ENCODE measurements at places on chromosomes 16 and 17. TPM values are rescaled to one million over a fixed set of nuclear protein-coding genes. Genes with fewer than 3 reads are reported as not detected.

Gene CCL16
- total RNA-seq = not detected

Gene LRRC46
- total RNA-seq = not detected

Gene KRT33A
- total RNA-seq = not detected

Gene EFNB3
- 1.0 TPM for total RNA-seq

Gene CACNG3
- not detected for total RNA-seq

Gene COL1A1
- 288 TPM for total RNA-seq

Gene ANKRD11
- total RNA-seq = 27.8 TPM

Gene KRT33B
- not detected for total RNA-seq

Gene OR3A3
- total RNA-seq = 0.23 TPM

Gene ITGAD
- 0.06 TPM for total RNA-seq

Gene MT1A
- total RNA-seq = not detected

Gene SALL1
- total RNA-seq = 0.57 TPM

Gene TBC1D3C
- total RNA-seq = 0.69 TPM

Gene CAPN15
- total RNA-seq = 23.4 TPM

- DNase-seq = no peak
Measured at GRCh38 chr17:82837586-82838320, 2.1 kb downstream of the ZNF750 start.

- no peak for DNase-seq
Measured at GRCh38 chr16:2814551-2815298, 2.3 kb upstream of the PRSS21 start.

- DNase-seq = peak; percentile 78
Measured at GRCh38 chr17:31654936-31655335, 204.1 kb downstream of the COPRS start.

GRCh38 chr16:23974223-23974622 is 138.4 kb downstream of the PRKCB start:
- no peak for DNase-seq

GRCh38 chr16:14475370-14476139 is 154.5 kb downstream of the PARN start:
- peak; percentile 48 for DNase-seq

DNA sequence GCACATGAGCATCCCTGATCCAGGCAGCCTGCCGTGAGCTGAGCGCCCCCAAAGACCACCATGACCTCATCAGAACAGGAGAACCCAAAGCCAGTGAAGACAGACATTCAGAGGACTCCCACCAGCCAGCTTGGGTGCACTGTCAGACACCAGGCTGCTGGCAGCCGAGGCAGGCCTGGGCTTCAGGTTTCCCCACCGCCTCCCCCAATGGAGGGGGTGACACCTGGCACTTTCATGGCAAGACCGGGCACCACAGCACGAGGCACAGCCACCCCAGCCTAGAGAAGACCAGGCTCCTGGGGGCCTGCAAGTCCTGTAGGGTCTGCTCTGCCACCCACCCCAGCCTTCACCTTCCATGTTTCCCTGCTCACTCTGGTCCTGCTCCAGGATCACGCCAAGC is 140.5 kb downstream of the C16orf95 start:
- DNase-seq = no peak

- DNase-seq = peak; percentile 69
Measured at GRCh38 chr16:67847064-67847861, at the start of gene CENPT. TSS of gene CENPT (minus strand) at chr16:67847693. CDS start at chr16:67833859, 13,834 bp downstream.

DNA sequence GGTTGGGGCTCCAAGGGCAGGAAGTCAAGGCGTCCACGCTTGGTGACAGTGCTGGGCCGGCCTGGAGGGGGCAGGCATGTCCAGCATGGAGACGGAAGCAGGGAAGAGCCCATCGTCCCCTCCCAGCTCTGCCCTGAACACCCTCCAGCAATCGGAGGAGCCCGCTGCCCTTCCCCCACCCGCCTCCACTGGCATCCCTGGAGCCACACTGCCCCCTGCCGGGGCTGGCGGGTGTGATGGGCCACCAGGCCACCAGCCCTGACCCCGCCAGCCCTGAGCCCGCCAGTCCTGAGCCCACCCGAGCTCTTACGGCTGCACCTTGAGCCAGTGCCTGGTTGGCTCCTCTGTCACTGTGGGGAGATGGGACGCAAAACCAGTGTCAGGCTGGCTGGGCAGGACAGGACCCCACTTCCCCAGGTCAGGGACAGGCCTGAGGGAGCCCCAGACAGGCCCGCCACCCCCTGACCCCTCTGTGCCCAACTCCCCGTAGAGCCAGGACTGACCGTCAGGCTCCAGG is 4.1 kb upstream of the CDH15 start:
- DNase-seq = peak; percentile 83

DNA sequence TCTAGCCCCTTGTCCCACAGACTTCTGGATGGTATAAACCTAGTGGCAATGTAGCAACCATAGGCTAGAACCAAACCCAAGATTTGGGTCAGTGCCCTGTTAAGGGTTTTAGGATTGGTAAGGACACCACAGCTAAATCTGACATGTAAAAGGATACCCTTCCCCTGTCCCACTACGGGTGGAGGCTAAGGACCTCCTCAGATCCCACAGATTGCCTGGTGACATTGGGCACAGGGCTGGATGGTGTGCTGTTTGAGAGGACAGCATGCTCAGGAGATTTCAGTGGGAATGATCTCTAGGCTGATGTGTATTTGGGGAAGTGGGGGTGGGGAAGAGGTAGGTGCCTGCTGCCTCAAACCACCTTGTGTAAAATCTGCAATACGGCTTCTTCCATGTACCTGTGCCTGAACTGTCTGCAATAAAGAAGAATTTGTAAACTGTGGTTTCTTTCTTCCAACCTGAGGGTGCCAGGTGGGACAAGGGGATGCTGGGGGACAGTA is 671 bp upstream of the EDC4 start:
- DNase-seq = no peak

- DNase-seq = no peak
Measured at GRCh38 chr17:73271072-73271471, 9.4 kb upstream of the CPSF4L start.

DNA sequence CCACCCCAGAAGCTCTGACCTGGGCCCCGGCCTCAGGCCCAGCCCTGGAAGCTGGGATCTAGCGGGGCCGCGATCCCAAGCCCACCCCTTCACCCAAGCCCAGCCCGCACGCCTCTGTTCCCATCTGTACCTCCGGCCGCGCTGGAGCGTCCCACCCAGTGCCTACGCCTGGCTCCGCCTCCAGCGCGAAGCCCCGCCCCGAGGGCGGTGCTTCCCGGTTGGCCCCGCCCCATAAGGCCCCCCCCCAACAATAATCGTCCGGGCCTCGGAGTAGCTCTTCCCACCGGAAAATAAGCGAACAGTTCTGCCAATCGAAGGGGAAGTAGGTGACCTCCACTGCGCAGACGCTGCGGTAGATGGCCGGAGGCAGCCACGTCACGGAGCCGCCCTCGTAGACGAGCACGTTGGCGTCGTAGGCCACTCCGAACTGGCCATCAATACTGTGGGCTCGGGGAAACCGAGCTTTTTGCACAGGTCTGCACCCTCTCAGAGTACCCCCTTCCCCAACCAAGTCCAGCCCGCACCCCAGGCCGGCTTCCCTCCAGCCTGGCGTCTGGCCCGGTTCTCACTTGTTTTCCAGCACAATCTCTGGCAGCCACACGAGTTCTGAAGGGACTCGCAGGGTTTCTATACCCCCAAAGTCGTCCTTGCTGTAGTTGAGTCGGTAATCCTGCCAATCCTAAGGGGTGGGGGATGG is 1.1 kb downstream of the CHRNE start:
- no peak for DNase-seq

DNA sequence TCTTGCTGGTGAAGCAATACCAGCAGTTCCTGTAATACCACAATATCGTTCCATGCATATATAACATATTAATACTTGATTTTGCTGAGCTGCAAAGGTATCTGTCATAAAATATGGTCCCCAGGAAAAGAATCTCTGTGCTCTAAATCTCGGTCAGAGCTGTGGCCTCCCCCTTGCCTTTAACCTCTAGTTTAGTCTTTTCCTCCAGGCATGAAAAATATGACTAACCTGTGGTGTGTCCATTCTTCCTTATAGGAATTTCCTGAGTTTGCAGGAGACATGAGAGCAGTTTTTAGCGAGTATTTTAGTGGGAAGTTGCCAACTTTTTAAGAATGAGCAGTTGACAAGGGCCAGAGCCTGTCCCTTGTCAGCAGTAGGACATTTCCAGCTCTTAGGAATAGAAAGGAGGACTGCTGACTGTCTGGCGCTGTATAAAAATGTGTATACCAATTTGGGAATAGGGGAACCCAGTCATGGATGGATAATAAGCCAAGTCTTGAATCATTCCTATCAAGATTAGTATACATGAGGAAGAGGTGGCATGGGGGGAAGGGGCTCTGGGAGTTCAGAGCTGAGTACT is 8.7 kb downstream of the ATXN1L start:
- DNase-seq = no peak

DNA sequence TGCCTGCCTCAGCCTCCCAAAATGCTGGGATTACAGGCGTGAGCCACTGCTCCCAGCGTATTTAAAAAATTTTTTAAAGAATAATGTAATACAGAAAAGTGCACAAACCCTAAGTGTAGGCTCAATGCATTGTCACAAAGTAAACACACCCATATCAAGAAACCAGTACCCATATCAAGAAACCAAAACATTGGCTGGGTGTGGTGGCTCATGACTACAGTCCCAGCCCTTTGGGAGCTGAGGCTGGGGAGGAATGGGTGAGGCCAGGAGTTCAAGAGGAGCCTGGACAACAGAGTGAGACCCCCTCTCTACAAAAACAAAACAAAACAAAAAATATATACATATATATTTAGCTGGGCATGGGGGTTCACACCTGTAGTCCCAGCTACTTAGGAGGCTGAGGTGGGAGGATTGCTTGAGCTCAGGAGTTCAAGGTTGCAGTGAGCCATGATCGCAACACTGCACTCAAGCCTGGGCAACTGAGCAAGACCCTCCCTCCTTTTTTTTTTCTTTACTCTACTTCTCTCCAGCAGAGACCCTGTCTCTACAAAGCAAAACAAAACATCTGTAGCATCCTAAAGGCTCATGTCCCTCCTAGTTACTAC is 9.3 kb upstream of the PRR14 start:
- no peak for DNase-seq

GRCh38 chr17:81287741-81288430 is 7.2 kb downstream of the SLC38A10 start:
- no peak for DNase-seq

GRCh38 chr16:88390735-88391134 is 8.0 kb downstream of the ZNF469 start:
- DNase-seq = no peak

GRCh38 chr17:43383372-43383771 is 15.4 kb upstream of the ARL4D start:
- DNase-seq = no peak

DNA sequence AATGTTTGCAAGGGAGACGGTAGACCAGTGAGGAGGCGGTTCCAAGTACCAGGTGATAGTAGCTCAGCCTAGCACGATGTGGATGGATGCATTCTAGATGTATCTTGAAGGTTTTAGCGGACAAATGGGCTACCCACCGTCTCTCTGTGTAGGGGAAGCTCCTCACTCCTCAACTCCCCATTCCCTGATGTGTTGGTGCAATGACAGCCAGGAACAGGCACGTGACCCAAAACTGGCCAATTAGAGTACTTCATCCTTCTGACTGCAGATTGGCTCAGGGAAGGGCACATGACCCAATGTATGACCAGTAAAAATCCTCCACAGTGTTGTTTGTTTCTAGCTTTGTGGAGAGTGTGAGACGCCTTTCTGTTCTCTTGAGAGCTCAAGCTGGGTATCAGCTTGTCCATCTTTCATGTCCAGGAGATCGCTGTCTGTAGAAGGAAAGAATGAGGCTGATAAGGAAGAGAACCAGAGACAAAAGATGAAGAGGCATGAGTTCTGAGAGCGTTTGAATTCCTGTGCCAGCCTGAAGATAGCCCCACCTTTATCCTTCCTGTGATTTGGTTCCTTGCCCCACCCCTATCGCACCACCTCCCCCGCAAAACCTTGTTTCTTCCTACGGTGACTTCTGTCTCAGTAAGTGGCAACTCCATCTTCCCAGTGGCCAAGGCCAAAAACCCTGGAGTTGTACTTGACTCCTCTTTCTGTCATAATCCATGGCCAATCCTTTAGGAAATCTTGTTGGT is 2.3 kb upstream of the BORCS6 start:
- DNase-seq = peak; percentile 44

DNA sequence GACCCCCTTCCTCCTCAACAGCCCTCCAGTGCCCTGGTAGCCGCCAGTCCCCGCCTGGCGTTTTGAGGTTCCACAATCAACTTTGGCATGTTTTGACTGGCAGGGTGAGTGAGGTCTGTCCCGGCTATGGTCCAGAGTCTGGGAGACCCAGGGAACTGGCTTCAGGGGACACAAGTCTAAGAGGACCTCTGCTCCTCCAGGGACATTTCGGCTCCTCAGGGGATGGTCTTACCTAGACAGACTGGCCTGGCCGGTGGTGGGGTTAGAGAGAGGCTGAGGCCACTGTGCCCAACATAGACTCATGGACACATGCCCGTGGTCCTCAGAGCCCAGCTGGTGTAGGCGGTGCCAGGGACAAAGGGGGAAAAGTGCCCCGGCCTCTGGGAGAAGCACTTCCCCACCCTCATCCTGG is 2.2 kb downstream of the TMC8 start:
- DNase-seq = no peak

DNA sequence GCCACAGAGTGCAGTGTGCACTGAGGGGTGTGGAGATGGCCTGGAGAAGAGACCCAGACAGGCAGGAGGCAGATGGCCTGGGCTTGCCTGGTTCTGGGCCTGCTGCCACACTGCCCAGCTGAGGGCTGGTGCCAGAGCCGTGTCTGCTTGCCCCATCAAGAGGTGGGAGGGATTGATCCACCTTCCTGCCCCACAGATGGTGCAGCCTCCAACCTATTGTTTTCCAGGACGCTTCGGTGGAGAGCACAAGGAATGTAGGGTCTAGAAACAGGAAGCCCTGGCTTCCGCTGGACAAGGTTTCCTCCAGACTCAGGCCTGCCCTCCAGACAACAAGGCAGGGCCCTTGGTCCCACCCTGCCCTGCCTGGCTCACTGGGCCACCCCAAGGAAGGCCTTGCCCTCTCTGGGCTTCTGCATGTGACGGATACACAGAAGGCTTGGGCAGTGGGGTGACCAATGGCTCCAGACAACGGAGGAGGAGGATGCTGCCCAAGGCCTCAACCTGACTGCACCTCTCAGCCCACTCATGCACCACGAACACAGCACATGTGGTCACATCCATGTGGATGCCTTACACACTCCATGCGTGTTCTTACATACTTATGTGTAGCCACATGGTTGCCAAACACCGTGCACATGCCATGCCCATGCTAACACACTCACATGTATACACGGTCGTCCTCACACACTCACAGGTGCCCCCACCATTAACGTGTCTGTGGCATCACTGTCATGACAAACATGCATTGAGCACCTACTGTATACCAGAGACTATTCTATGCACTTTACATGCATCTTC is 6.5 kb upstream of the CDH5 start:
- no peak for DNase-seq
